ENCODE measurements at places on chromosomes 5 and 9.
A peak's percentile ranks its signal among the peaks of the same experiment; 100 is the strongest.

DNA sequence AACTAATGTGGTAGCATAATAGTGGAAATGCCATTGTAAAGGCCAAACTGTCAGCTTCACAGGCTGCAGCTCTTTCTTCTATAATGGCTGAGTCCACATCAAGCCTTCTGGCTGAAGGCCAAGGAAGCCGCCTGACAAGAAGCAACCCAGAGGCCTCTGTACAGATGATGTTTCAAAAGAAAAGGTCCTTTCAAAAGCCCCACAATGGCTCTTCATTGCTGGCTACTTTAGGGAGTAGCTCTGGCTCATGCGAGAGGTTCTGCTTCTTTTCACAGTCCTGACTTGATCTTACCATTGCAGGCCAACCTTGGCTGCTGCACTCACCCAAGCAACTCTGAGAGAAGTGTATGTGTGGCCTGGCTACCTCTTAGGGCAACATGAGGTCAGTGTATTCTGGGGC is 54.5 kb upstream of the EQTN start:
- no peak for DNase-seq

GRCh38 chr9:69495296-69495695 is 170.3 kb downstream of the ENTREP1 start:
- no peak for DNase-seq

DNA sequence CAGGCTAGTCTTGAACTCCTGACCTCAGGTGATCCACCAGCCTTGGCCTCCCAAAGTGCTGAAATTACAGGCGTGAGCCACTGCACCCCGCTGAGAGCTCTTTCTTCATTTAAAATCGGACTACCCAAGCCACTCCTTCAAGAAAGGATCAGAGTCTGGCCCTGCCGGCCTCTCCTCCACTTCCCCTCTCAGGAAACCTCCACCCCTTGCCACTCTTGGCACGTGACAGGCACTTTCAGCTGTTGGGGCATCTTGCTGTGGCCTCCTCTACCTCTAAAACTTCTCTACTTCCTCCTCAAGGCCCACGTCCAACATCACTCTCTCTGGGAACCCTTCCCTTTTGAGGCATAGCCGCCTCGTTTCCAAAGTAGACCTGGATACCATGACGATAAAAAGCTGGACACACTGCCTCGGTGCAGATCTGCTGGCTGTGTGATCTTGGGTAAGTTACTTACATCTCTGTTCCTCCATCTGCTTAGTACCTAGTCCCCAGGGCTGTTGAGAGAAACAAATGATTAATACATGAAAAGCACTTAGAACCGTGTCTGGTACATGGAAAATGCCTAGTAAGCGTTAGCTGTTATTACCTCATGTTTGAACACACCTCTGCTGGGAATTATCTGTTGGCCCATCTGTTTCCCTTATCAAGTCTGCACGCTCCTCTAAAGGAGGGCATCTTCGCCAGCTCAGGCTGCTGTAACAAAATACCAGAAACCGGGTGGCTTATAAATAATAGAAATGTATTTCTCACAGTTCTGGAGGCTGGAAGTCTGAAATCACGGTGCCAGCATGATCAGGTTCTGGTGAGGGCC is 55.3 kb downstream of the SMIM23 start:
- DNase-seq: no peak

- DNase-seq: no peak
Measured at GRCh38 chr5:43661102-43661501, 58.1 kb downstream of the NNT start.

- DNase-seq: no peak
Measured at GRCh38 chr5:1053391-1054017, 44.9 kb downstream of the NKD2 start.

GRCh38 chr5:151143645-151144044 is 13.9 kb downstream of the ANXA6 start:
- no peak for DNase-seq

GRCh38 chr5:142246258-142246657 is 78.6 kb downstream of the SPRY4 start:
- no peak for DNase-seq

GRCh38 chr5:79853676-79854418 is 137.2 kb downstream of the MTX3 start:
- DNase-seq: no peak

DNA sequence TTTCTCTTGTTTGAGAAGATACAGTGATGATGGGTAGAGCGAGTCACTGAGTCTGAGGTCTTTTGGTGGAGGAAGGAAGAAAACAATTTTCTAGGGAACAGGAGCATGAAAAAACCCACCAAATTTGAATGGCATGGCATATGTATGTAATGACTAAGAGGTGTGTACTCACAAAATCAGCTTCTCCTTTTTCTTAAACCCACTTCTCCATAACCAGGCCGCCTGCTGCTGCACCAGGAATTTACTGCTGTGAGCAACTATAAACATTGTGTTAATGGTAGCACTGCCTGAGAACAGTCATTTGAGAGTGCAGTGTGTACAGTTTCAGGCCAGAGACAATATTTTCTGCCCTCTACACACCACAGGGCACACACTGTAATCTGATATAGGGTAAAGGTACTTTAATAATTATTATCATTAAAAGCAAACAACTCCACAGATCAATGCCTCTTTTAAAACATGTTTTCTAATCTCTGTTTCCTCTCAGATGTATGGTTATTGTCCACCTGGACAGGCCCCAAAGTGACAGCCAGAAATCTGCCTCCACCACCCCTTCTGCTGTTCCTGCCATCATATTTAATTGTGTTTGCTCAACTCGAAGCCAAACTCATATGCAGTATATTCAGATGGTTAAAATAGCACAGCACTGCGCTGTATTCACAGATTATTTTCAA is 241.6 kb downstream of the KIAA0825 start:
- DNase-seq: no peak

DNA sequence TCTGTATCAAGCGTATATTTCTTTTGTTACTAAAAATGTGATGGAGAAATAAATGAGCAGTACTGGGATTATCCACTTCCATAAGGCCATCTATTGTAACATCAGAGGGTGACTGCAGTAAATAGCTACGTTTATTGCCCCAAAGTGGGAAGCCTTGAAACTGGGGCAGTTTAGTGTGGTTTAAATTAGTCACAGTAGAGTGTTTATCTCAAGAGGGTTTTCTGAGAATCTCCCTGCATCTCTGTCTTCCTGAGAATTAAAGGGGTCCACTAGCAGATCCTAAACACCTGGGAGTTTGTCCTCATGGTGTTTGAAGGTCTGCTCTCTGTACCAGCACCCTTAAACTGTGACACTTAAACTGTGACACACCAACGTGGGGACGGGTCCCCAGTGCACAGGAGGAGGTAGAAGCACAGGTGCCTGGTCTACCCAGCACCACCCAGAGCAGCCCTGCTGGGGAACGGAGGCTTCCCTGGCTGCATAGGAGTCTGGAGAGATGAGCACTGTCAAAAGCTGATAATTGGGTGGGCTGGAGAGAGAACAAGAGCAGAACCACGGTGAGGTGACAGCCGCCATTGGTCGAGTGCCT is 25.2 kb downstream of the PRRC2B start:
- no peak for DNase-seq

- peak; percentile 97 for DNase-seq
Measured at GRCh38 chr9:78031893-78032729, 500 bp upstream of the GNAQ start.

DNA sequence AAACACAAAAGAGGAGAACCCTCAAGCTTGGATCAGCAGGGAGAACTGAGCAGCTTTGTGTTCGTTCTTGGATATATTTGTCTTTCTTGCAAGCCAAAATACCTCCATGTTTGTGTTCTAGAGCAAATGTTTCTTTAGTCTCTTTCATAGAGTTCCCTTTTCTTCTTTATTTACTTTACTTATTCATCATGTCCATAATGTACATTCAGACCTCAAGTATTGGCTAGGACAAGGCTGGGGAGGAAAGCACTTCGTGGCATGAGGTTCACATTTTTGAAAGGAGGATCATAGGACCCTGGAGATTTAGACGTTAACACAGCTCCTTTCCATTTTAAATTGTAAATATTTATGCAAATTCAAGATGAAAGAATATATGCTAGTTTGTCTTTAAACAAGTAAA is 590.2 kb upstream of the MEF2C start:
- DNase-seq: no peak

DNA sequence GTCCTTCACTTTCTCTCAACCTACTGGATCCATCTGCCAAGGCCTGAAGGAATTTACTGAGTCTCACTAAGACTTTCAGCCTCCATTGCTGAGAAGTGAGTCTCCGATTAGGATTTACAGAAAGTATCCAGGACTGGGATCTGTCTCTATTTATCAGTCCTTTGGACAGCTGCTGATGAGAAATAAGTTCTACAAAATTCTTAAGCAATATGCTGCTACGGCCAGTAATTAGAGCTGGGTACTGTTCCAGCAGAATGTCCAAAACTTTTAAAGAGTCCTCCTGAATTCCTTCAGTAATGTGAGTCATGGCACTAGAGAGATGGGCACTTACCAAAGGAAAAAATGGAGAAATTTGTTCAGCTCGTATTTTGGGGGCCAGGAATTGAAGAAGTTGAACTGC is 5.9 kb downstream of the TEX10 start:
- DNase-seq: no peak

GRCh38 chr9:87255431-87256155 is 242.1 kb upstream of the DAPK1 start:
- no peak for DNase-seq
